ENCODE measurements at places on chromosomes 5 and 9.

- no peak for DNase-seq
Observed at GRCh38 chr5:80369521-80369920, 38.3 kb upstream of the ZFYVE16 start.

DNA sequence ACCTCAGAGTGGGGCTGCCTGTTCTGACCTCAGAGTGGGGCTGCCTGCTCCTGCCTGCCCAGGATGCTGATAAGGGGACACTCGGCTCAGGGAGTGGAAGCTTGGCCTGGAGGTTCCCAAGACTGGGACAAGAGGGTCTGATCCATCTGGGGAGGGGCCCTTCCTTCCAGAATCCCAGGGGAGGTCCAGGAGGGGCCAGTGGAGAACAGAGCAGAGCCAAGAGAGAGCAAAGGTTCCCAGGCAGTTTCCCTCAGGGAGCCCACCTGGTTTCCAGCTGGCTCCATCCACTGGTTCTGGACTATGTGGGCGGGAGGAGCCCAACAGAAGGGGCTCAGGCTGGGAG is 49.1 kb upstream of the RNU6ATAC start:
- no peak for DNase-seq

GRCh38 chr9:63859475-63860215 is 1425.4 kb downstream of the FOXD4L5 start:
- no peak for DNase-seq

- DNase-seq = no peak
Observed at GRCh38 chr9:92608909-92609445, 61.0 kb downstream of the IPPK start.

GRCh38 chr9:134365791-134366222 is 39.6 kb downstream of the RXRA start:
- no peak for DNase-seq

DNA sequence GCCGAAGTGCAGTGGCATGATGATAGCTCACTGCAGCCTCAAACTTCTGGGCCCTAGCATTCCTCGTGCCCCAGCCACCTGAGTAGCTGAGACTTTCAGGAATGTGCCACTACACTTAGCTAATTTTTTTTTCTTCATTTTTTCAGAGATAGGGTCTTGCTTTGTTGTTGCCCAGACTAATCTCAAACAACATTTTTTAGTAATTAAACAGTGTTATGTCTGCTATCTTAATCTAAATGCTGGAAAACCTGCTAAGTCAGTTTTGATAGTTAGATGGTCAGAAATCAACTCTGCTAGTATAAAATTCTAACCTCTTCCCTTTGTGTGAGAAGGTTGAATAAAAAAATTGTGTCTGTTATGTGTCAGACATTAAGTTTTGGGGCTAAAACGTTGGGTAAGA is 12.4 kb downstream of the G3BP1 start:
- DNase-seq = no peak

- no peak for DNase-seq
Observed at GRCh38 chr5:143536364-143536763, 132.9 kb upstream of the NR3C1 start.

GRCh38 chr9:21434202-21435014 is 5.8 kb upstream of the IFNA1 start:
- no peak for DNase-seq

DNA sequence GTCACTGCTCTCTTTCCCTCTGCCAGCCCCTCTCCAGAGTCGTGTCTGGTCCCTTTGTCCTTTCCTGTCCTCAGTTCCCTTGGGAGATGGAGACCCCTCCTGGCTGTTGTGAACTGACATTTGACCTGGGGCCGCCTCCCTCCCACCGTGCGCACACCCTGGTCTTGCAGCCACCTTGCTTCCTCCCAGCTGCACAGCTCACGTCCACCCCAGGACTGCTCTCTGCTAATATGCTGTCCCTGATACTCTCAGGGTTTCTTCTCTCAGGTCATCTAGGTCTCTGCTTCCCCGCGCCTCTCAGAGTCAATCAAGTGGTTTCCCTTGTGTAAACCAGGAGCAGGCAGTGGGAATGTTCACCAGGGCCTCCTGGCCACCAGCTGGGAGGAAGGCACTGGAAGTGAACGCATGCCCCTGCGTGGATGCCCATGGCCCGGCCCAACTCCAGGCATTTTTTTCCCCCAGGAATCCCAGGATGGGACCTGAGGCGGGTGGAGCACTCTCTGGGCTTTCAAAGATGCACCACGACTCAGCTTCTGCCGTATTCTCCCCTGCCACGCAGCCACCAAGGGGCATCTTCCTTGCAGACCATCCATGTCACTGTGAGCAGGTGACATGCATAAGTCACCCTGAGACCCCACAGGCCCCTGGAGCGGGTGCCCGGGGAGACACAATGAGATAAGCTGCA is 142.4 kb downstream of the OLFM1 start:
- DNase-seq = no peak

DNA sequence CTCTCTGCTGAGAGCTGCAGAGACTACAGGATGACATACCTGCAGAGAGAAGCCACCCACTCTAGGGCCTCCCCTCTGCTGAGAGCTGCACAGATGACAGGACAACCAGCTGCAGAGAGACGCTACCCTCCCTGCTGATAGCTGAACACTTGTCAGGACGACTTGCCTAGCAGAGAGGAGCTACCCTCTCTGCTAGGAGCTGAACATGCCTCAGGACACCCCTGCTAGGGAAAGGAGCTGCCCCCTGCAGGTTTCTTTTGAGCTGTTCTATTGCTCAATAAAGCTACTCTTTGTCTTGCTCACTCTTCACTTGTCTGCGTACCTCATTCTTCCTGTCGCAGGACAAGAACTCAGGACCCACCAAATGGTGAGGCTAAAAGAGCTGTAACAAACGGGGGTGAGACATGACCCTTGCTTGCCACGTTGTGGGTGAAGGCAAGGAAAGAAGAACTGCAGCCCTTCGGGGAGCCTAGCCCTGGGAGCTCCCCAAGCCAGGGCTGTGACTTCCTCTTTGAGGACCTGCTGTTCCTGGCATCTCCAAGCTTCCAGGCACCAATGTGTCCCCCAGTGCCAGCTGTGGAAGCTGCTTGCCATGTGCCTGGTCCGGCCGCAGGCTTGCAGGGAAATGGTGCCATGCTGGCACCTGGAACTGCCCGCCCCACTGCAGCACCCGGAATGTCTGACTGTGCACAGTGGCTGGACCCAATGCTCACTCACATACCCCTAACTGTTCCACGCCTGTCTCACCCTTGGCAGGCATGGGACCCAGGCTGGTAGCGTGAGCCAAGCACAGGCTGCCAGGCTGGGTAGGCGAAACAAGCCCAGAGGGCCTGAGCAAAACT is 5.1 kb upstream of the TESK1 start:
- DNase-seq = no peak

DNA sequence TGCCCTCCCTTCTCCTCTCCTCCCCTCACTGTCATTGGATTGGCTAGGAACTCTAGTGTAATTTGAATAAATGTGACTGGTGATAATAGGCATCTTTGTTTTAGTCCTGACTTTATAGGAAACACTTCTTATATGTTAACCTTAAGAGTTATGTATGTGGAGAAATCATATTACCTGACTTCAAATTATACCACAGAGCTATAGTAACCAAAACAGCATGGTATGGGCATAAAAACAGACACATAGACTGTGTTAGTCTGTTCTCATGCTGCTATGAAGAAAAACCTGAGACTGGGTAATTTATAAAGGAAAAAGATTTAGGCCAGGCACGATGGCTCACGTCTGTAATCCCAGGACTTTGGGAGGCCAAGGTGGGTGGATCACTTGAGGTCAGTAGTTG is 9.4 kb downstream of the MRRF start:
- no peak for DNase-seq

- DNase-seq = no peak
Observed at GRCh38 chr9:90907790-90908189, 106.2 kb downstream of the SYK start.

DNA sequence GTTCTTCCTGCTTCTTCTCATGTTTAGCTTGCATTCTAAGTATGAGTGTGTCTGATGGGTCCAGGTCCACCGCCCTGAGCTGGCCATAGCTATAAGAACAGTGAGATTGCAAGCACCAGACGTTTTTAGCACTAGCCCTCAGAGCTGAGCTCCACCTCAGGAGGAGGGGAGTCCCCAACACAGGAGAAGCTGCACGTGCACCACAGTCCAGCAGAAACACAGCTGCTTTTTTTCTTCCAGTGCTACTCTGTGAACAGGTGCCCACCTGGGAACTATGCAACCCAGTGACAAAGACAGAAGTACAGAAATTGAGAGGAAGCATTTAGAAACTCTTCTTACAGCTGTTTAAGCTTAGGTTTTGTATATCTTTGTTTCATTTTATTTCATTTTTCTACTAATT is 299.4 kb downstream of the MARCHF11 start:
- DNase-seq = no peak

GRCh38 chr5:96855031-96855872 is 21.0 kb upstream of the ERAP2 start:
- no peak for DNase-seq

DNA sequence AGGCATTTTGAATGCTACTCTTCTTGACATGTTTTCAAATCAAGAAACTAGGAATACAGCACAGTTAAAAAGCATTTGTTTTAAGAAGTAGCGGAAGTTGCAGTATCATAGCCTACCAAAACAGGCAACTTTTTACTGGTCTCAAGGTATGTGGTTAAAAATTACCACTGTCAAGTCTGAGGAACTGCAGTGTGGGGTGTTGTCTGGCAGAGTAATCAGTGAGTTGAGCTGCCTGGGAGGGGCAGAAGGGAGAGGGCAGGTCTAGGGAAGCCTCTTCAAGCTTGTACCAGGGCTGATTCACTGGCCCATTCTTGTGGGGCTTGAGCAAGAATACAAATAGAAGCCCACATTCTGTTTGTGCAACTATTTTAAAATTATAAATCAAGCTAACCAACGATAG is 42.4 kb upstream of the SV2C start:
- no peak for DNase-seq

DNA sequence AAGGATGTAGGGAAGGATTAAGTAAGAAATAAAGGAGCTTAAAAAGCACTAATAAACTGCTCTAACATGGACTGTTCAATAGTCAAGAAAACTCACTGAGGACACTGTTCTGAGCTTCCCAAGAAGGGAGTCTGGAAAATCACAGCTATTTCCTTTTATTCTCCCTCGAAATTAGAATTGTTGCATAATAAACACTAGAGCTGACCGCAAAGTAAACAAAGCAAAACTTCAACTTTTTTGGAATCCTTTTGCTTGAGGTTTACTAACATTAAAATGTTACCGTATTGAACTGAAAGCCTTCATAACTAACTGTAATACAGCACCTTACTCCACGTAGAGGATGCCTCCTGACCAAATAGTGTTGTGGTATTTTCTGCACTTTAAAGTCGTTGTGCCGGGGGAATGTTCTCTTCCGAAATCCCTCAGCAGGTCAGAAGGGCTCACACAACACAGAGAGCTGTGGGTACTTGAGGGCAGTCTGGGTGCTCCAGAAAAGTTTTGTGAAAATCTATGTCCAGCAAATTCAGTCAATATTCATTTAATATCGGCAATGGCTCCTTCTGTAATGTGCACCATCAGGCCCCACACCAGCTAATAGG is 59.2 kb downstream of the TTLL11 start:
- DNase-seq = no peak

DNA sequence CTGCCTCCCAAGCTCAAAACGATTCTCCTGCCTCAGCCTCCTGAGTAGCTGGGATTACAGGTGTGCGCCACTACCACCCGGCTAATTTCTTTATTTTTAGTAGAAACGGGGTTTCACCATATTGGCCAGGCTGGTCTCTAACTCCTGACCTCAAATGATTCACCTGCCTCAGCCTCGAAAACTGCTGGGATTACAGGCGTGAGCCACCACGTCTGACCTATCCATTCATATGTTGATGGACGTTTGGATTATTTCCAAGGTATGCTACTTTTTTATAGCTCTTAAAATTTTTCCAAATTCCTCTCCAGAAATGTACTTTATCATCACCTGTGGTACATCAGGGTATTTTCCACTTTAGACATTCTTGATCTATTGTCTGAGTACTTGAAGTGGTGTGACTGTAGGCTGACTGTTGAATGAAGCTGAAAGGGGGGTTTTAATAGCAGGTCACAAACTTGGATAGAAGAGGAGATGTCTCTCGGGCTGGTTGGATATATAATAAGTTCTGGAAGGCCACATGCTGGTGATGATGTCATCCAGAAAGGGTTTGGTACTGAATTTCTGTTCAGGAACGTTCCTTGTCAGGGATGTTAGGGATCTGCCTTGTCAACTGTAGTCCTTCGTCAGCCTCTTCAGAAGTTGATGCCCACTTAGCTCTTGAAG is 7.4 kb downstream of the CTNNA1 start:
- no peak for DNase-seq

GRCh38 chr9:18493451-18493993 is 19.6 kb downstream of the ADAMTSL1 start:
- DNase-seq = no peak

DNA sequence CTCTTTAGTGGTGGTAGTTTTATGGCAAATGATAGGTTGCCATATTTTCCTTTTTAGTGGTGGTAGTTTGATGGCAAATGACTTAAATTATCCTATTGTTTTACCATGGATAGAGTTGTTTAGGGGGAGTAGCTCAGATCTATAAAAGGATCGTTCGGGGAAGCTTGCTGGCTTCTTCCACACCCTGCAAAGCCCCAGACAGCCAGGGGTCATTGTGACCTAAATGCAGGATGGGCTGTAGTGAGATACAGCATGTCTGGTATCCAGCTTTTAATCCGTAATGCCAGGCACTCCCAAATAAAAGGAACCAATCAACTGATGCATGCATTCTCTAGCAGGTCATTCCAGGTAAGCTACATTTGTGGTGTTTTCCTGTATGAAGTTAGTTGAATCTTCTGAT is 67.1 kb downstream of the PRR16 start:
- DNase-seq = no peak

DNA sequence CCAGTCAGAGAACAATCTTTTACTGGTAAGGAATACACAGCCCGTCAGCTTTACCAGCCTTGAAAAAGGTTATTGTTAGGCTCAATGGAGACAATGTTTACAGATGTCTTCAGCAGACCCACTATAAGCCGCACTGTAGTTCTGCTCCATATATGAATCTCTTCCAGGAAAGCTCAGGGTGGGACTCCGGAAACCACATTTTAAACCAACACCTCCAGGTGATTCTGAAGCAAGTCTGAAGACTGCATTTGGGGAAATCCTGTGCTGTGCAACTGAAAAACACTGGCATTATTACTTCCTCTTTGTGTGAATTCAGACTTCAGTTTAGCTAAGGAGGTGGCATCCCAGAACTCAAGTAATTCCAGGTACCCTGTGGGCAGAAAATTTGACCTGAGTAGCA is 3.5 kb downstream of the GZMK start:
- DNase-seq = no peak

GRCh38 chr5:80976985-80977384 is 16.8 kb downstream of the RASGRF2 start:
- DNase-seq = no peak

- DNase-seq = no peak
Observed at GRCh38 chr9:132249123-132249522, 87.3 kb downstream of the NTNG2 start.

DNA sequence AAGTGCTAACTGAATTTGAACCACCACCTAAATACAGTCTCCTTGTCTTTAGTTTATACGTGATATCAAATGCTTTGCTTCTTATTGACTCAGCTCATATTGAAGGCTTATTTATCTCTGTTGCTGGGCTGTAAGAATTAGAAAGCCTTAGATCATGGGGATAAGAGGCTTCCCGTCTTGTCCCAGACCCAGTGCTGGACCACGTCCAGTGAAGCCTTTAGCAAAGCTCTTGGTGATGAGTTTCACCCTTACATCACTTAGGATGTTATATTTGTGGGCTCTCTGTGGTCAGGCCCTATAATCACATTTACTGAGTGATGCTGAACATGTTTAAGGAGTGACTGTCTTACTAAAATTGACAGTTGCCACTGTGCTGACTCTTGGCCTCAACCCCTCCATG is 11.2 kb downstream of the FAM240B start:
- no peak for DNase-seq
